ENCODE measurements at places on chromosomes 7 and 10. TPM values are rescaled to one million over a fixed set of nuclear protein-coding genes. Genes with fewer than 3 reads are reported as not detected.

DNA sequence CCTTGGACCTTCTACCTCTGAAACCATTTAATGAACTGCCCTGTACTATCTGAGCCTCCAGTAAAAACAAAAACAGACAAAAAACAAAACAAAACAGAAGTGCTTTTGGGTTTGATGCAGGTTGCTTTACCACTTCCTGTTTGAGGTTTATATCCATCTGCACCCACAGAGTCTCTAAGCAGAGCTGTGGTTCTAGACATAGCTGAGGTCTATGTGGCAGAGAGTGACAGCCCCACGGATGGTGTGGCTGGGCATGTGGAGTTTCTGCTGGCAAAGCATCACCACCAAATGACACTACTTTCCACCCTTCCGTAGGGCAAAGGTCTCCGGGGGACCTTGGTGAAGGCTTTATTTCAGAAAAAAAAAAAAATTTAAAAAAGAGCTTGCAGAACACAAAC, 754.2 kb downstream of the GRID1 start:
- DNase-seq, result no peak

DNA sequence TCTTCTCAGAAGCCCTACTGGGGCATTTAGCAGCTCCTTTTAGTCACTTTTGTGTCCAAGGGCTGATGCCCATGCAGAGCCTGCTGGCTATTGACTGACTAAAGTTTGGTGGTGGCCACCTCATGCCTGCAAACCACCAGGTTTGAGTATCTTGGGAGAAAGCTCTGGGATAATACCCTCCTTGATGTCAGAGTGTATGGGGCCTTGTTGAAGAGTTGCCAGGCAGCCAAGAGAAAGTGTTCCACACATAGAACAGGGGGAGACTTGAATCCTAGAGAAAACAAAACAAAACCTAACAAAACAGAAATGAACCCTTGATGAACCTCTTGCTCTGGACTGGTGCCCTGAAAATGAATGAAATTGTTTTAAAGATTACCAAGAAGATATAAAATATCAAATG, 1024.6 kb downstream of the SORCS1 start:
- DNase-seq, result no peak

ZNF33A gene
- 9.4 TPM for polyA plus RNA-seq

TMEM213 gene
- not detected for polyA plus RNA-seq

DNA sequence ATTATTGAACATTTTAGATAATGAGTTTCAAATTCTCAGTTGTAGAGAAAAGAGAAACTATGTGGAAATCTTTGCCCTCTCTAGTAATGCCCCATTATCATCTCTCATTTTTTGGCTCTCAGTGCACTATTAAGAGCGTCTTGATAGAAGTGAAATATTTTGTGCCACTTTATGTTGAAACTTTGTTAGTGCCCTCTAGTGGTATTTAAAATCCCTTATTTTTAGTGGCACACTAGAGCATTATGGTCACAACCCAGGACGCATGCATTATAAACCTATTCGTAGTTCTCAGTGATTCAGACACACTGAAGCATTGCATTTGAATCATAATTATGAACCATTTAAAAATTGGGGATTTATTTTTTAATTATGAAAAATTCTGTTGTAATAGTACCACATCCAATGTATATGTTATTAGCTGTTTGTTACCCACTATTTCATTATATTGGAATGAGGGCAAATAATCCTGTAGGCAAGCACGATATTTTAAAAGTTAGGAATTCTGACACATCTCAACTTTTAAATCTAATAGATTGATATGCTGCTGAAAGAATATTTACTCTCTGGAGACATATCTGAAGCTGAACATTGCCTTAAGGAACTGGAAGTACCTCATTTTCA, 21.9 kb downstream of the PDCD4 start:
- no peak for DNase-seq

PRPS1L1 gene
- polyA plus RNA-seq, result not detected

- DNase-seq, result no peak
Measured at GRCh38 chr7:43851805-43852204, 17.5 kb downstream of the MRPS24 start.

TMEM140 gene
- 6.7 TPM for polyA plus RNA-seq

CALN1 gene
- not detected for polyA plus RNA-seq
